Stimulated activated CD8-positive, alpha-beta memory T cell treated with anti-CD3 and anti-CD28 coated beads, Interleukin-12 subunit alpha, Interleukin-12 subunit beta, amount 100 ng/mL, for 4 hours (primary cell): ENCODE measurements at places on chromosomes 7 and 10.

DNA sequence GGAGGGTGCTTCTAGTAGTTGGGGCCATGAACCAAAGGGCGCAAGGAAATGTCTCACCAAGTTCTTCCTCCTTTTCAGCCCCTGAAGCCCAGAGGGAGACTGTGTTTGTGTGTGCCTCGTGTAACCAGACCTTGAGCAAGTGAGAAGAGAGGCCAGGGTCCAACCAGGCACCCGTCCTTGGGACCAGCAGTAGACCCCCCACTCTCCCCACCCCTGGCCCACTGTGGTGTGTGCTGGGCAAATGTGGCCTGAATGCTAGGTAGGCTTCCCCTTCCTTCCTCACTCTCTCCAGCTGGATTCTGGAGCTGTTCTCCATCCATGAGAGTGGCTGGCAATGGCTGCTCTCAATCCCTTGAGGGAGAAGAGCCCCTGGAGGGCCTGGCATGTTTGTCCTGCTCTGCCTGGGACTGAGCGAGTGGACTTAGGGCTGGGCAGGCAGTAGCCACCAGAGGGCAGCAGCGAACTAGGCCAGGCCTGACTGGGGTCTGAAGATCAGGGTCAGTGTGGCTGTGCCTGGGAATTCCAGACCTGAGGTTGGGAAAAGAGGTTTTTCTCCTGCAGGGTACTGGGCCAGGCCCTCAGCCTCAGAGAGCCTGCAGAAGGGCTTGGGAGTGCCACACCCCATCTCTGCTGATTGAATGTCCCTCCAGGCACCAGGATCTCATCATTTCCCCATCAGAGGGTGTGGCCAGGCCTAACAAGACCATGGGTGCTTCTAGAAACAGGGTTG lies 12.5 kb downstream of the SFRP5 start:
- no peak for DNase-seq

GRCh38 chr10:30494558-30494957 lies 60.6 kb downstream of the MAP3K8 start:
- DNase-seq, result no peak

- DNase-seq, result no peak
Measured at GRCh38 chr7:127930341-127931328, 100.6 kb downstream of the LRRC4 start.

- no peak for DNase-seq
Measured at GRCh38 chr7:41046776-41047175, 656.1 kb downstream of the INHBA start.

- no peak for DNase-seq
Measured at GRCh38 chr7:29282819-29283414, 88.3 kb downstream of the CHN2 start.

- DNase-seq, result no peak
Measured at GRCh38 chr7:105198223-105198622, 184.2 kb downstream of the KMT2E start.

GRCh38 chr7:123747620-123748141 lies 1.1 kb downstream of the WASL start:
- DNase-seq, result no peak

DNA sequence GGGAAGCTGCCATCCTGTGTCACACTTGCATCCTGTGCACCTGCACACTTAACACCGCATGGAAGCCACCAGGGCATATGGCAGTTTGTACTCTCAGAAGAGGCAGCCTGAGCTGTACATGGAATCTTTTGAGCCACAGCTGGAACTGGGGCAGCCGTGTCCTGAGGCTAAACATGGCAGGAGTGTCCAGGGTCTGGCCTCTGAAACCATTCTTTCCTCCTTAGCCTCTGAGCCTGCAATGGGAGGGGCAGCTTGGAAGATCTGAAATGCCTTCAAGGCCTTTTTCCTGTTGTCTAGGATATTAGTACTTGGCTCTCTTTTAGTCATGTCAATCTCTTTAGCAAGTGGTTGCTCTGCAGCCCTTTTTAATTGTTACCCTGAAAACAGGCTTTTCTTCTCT lies 16.4 kb downstream of the PLCE1 start:
- no peak for DNase-seq

DNA sequence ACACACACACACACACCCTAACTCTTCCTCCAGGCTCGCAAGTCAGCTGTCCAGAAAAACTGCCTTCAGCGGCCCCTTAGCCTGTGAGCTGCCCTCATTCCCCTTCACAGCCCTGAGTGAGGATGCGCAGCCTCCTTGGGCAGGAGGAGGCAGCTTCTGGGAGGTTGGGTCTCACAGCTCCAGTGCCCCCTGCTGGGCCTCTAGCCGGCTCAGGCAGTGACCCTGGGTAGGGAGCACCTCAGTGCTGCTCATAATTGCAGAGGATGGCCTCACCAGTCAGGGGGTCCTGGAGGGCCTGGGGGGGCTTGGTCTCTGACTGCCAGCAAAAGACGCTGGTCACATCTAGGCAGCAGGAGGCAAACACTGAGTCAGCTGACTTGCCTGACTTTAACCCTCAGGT lies 43.7 kb downstream of the ZNF273 start:
- DNase-seq, result no peak

- DNase-seq, result no peak
Measured at GRCh38 chr10:88525371-88526069, 57.6 kb downstream of the RNLS start.
